Fibroblast of skin of right biceps (primary cell): ENCODE measurements at places on chromosomes 2 and 18.

DNA sequence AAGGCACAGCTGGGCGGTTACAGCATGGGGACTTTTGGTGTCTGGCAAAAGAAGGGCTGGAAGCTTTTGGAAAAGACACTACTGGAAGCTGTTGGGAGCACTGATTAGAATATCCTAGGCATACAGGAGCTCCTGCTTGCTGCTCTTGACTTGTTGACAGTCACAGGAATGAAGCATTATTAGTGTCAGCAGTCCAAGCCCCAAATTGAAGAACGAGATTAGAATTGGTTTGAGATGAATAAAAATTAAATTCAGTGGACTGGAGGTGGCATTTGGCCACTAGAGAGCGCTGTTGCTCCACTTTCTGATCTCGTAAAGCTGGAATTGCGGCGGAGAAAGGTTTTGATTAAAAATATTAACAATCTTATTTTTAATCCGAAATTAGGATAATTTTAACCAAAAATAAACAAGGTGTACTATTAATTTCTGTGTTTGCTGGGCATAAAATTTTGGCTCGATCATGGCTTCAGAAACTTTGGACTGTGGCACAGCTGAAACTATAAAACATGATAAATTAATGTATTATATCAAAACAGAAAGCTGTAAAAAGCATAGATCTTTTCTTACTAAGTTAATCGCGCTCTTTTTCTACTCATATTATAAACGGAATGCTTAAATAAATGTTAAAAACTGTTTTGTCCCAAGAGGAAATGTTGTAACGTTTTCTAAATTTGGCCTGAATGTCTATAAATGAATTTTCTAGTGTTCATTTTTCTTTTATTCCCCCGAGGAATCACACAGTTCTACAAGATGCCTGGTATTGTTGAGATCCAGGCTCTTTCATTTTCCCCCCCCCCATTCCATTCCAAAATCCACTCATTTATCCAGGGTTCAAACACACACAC lies 2.4 kb upstream of the HOXD8 start:
- DNase-seq, result peak; percentile 82

DNA sequence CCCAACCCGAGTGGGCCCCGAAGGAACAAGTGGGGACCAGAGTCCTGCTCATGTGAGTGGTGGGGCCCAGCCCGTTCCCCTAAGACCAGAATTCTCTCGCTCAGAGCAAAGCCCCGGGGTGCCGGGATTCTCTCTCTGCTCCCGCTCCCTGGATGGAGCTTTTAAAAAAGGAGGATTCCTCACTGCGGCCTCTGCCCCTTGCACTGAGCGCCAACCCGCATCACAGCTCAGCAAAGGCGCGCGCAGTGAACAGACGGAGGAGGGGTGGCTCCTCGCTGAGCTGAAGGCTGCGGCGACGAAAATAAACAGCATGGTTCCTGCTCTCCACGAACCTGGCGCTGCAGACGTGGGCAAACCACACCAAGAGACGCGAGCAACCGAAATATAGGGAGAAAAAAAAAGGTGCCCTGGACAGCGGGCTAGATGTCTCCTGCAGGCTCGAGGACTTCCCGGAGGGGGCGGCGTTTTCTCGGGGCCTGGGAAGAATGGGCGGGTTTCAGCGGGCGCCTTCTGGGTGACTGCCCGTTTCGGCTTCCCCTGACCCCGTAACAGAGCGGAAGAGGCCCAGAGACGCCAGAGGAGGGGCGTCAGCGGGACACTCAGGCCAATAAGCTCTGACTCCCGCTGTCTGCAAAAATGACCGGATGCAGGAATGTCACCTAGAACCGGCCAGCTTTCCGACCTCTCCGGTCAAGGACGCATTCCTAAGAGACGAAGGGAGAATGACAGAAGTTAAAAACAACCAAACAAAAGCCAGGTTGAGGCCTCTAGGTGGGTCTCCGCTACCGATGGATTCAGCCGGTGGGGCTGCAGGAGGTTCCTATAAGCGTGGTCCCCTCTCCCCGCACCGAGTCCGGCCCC lies 819 bp upstream of the KLF11 start:
- peak; percentile 57 for DNase-seq

DNA sequence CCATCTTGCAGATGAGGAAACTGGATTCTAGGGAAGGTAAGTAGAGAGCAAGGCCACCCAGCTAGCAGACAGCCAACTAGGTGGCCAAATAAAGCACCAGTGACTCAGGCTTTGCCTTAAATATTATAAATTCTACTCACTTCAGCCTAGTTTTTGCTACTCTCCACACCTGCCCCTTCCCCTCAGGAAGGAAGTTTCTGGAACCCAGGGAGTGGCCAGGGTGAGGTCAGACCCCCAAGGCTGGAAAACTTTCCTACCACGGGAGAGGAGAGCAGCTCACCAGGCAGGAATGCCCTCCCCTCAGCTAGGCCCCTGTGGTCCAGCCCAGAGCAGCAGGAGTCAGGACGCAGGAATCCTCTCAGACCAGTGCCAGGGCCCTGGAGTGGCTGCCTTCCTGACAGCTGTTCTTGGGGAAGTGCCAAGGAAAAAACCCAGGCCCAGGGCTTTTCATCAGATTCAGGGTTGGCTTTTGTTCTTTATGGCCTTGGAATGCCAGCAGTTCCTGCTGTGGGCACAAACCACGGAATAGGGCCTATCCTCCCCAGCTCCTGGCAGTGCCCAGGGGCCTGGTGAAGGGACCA lies 5.1 kb upstream of the PAX8 start:
- DNase-seq, result peak; percentile 97

DNA sequence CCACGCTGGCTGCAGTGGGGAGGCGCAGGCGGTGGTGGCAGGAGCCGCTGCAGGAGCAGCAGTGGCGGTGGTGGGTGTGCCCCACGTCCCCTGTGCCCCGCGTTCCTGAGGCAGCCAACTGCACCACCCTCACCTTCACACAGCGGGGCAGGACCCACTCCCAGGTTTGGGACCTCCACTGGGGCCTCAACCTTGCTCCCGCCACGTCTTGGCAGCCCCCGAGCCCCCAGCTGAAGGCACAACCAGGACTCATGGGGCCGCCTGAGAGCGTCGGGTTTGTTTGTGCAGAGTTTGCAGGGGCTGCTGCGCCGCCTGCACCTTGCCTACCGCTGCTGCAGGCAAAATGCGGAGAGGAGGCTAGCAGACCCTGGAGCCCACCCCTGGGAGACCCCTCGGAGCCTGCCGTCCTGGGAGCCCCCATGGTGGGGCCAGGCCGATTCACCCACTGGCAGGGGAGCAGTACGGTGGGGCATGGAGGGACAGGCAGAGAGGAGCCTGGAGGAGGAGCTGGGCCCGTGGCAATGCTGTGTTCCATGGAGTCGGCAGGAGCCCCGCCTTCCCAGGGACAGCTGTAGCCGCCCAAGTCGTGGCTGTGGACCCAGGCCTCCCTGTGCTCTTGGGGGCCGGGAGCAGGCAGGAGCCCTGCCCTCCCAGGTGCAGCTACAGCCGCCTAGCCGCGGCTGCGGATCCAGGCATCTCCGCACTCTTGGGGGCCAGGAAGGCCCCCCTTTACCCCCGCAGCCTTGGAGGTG lies 14.7 kb upstream of the EML6 start:
- no peak for DNase-seq

DNA sequence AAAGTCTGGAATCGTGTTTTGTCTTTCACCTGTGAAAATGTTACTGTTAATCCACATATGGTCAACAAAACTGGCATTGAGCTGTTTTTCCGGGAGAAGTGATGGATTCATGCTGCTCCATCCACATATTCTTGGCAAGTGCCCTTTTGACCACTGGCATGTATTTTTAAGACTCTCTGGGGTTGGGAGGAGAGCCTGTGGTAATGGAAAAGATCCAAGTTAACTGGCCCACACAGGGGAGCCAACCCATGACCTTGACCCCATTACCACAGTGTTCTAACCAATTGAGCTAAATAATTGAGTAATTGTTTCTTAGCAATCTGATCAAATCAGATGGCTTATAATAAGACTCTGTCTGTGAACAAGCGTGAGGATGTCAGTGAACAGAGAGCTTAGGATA lies 296.2 kb upstream of the NRP2 start:
- DNase-seq, result no peak

- DNase-seq, result peak; percentile 31
These were observed 4.2 kb upstream of the MYO7B start for GRCh38 chr2:127531221-127531648.

GRCh38 chr2:125086313-125087184 lies 1061.5 kb downstream of the CNTNAP5 start:
- DNase-seq, result no peak

- DNase-seq, result no peak
These were observed 36.9 kb downstream of the NAPG start for GRCh38 chr18:10562773-10563160.

DNA sequence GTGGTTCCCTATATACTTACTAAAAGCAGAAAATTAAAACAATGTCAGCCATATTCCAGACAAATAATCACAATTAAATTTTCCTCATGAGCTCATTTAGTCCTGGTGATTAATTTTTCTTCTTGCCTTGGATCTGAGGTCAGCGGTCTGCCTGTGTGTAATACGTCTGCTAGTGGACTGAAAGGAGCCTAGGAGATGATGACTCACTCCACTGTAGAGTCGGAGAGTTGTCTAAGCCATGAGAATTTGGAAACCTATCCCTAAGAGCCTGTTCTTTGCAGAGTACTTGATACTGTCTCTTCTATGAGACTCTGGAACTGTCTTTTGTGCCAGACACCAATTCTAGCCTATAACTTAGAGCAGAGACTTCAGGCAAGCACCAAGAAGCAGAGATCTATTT lies 94.2 kb upstream of the RAB27B start:
- peak; percentile 88 for DNase-seq

GRCh38 chr18:34709750-34710441 lies at the start of gene DTNA:
DTNA (plus strand) TSS chr18:34710298; CDS start chr18:34755977, 45,679 bp downstream.
- peak; percentile 96 for DNase-seq

- peak; percentile 79 for DNase-seq
These were observed 423.6 kb upstream of the TNP1 start for GRCh38 chr2:217283460-217283859.

DNA sequence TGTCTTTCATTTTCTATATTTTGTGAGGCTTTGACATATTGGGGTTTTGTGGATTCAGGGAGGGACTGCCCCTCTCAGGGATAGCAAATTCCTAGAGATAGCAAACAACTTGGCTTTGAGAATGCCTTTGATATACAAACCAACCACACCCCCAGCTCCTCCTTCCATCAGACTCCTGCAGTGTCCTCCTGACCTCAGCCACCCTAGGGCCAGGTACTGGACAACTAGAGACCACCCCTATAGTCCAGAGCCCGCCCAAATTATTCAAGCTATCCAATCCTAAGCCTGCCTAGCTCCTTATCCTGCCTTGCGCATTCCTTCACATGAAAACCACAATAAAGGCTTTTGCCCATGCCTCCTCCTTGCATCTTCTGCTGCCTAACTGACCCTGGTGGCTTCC lies 22.9 kb upstream of the STAM2 start:
- no peak for DNase-seq

GRCh38 chr2:86301009-86301408 lies 36.4 kb downstream of the REEP1 start:
- peak; percentile 6 for DNase-seq

GRCh38 chr18:24979235-24979634 lies 372.7 kb downstream of the ZNF521 start:
- no peak for DNase-seq

GRCh38 chr2:37326285-37326684 lies 1.7 kb upstream of the PRKD3 start:
- peak; percentile 77 for DNase-seq

- no peak for DNase-seq
These were observed 393.7 kb upstream of the RAB6C start for GRCh38 chr2:129585760-129586159.

DNA sequence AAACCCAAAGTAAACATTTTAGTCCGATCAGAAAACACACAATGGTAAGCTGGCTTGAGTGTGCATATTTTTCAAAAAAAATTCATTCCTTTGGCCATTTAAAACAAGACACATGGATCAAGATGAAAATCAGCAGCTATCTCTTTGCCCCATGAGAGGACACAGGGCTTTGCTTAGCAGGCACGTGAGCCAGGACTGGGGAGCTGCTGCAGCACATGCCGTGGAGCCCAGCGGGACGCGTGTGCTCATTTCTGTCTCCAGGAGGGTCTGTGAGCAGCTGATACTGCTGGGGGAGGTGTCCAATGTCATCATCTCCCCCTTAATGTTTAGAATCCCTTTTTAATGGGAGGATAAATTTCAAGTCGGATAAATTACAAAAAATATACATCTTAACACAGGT lies 49.8 kb upstream of the CNGA3 start:
- DNase-seq, result no peak

GRCh38 chr2:3956892-3957291 lies 253.5 kb downstream of the DCDC2C start:
- no peak for DNase-seq

GRCh38 chr18:48453330-48454066 lies 44.3 kb upstream of the ZBTB7C start:
- DNase-seq, result no peak

DNA sequence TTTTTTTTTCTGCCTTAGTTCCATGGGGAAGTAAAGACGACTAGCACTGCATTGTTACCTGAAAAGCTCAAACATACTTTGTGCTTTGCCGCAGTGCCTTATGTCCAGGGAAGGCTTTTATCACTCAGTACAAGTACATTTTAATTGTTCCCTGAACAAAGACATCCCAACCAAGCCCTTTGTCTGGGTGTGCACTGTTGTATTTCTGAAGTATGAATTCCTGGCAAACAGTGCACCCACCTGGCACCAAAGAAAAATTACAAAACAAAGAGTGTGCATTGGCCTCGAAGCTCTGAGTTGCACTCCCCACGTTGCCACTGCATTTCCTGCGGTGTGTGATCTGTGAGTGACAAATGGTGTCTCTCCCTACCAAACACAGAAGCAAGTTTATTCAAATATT lies 858.5 kb upstream of the PIK3C3 start:
- peak; percentile 63 for DNase-seq

- DNase-seq, result peak; percentile 64
These were observed 698 bp upstream of the TMEM237 start for GRCh38 chr2:201644001-201644400.

DNA sequence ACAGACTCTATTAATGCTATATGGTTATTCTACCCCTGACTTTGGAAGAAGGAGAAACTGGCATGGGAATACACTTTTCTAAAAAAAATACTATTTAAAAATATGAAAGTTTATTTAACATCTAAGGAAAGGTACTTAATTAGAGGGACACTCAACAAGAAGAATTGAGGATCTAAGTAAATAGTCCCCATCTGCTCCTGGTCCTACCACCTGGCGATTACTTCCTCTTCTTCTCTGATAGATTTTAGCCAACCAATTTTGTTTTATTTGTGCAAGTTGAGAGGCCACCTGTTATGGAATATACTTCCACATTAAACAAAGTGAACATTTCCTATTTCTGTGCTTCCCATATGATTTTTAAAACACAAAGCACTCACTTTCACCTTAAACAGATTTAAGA lies 111.7 kb downstream of the BCL2 start:
- DNase-seq, result no peak

GRCh38 chr18:25230658-25231326 lies 121.2 kb downstream of the ZNF521 start:
- peak; percentile 86 for DNase-seq

DNA sequence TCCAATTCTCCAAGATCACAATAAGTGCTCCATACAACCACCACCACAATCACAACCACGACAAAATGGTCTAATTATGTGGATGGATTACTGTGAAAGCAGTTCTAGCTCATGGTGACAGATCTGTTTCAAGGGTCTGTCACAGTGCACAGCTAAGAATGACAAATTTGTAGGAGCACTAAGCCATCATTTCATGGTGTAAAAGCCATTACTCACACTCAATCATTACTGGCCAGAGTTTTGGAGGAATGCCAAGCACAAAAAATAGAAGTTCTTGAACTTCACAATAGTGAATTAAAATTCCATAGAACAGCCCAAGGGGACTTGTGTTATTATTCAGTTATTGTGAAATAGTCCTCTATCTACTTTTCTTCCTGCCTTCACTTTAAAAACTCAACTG lies 2.3 kb downstream of the CPS1 start:
- DNase-seq, result peak; percentile 4

GRCh38 chr2:138496096-138496651 lies 5.4 kb upstream of the SPOPL start:
- no peak for DNase-seq
